Activated naive CD4-positive, alpha-beta T cell (primary cell): ENCODE measurements at places on chromosomes 2 and 18.

- DNase-seq, result no peak
Measured at GRCh38 chr2:104858006-104858978, 4.4 kb downstream of the POU3F3 start.

DNA sequence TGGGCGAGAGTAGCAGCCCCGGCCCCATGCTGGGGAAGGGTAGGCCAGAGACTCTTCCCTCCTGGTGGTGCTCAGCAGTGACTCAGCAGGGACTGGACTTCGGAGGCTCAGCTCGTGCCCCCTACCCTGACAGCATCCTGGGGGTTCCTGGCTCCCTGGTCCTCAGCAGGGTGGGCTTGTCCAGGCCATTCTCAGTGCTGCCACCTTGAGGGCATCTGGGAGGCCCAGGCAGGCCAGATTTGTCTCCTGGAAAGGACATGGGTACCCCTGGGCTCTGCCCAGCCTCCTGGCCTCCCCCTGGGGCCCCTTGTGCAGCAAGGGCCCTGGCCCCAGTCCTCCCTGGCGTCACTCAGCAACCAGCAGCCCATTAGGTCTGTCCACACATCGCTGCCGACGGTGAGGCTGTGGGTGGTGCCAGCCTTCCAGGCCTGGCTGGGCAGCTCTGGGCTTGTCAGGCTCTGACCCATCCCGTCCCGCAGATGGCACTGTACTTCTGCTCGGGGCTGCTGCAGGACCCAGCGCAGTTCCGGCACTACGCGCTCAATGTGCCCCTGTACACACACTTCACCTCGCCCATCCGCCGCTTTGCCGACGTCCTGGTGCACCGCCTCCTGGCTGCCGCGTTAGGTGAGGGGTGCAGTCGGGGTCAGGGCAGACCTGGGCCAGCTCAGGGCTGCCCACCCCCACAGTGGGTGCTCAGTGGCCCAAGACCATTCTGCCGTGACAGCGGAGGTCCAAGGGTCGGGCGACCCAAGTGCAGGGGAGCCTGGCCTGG lies 45.0 kb upstream of the ALPP start:
- no peak for DNase-seq

GRCh38 chr2:224772494-224772893 lies 56.3 kb upstream of the CCDC195 start:
- DNase-seq, result no peak

- DNase-seq, result no peak
Measured at GRCh38 chr2:112162956-112163355, 24.8 kb downstream of the FBLN7 start.

GRCh38 chr2:51222106-51222505 lies 190.2 kb upstream of the NRXN1 start:
- DNase-seq, result no peak
